ENCODE measurements at places on chromosomes 3 and 15.
A peak's percentile ranks its signal among the peaks of the same experiment; 100 is the strongest.

DNA sequence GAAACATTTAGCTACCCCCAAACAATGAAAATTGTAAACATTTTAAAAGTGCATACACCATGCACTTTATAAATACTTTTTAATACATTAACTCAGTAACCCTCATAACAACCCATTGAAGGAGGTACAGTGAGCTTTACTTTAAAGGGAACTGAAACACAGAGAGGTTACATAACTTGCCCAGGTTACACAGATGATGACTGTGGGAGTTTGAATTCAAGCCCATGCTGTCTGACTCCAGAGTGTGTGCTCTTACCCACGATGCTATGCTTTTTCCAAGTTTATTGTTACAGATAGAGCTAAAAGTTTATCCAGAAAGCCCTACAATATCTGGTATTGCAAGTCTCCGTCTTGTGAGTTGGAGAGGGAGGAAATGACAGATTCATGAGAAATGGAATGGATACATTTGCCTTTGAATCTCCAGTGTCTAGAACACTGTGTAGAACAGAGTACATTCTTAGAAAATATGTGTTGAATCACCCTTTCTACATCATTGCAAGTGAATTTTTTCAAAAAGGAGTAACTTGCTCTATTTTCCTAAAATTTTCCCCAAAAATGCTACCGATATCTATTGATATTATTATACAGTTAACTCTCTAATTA, 428.3 kb downstream of the NAALADL2 start:
- no peaks in the 10 kb centered on the region for H3K36me3 ChIP-seq
- no peaks in the 10 kb centered on the region for H3K4me1 ChIP-seq
- H3K4me3 ChIP-seq: no peak overlapping the region
- no peak overlapping the region for H3K27ac ChIP-seq
- no peaks in the 10 kb centered on the region for H3K27me3 ChIP-seq

DNA sequence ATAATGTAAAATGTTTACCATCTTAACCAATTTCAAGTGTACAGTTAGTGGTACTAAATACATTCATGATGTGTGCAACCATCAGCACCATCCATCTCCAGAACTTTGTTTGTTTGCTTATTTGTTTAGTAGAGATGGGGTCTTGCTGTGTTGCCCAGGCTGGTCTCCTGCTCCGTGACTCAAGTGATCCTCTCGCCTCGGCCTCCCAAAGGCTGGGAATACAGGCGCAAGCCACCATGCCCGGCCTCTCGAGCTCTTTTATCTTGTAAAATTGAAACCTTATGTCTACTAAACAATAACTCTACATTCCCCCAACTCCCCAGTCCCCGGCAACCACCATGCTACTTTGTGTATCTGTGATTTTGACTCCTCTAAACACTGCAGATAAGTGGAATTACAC, 31.9 kb downstream of the FBXO45 start:
- H3K27ac ChIP-seq: no peak overlapping the region
- no peaks in the 10 kb centered on the region for H3K36me3 ChIP-seq
- DNase-seq: no peak
- H3K4me3 ChIP-seq: no peak overlapping the region

GRCh38 chr15:86183596-86184491, 104.2 kb downstream of the AGBL1 start:
- no peaks in the 10 kb centered on the region for H3K4me1 ChIP-seq
- DNase-seq: no peak
- H3K4me3 ChIP-seq: no peak overlapping the region
- H3K27ac ChIP-seq: no peak overlapping the region

GRCh38 chr15:72319985-72320671, at the start of gene CELF6:
Gene CELF6, minus strand, starts transcription at chr15:72320157. Its CDS starts 283 bp downstream, at chr15:72319874.
- peaks cover 4% of the 10 kb centered on the region for H3K4me1 ChIP-seq
- H3K36me3 ChIP-seq: no peaks in the 10 kb centered on the region
- no peaks in the 10 kb centered on the region for H3K27me3 ChIP-seq
- DNase-seq: peak; percentile 92
- H3K4me3 ChIP-seq: peak within 1 kb of the TSS; percentile 76
- peak within 1 kb of the TSS; percentile 42 for H3K27ac ChIP-seq

GRCh38 chr15:62506217-62506805, 341.2 kb upstream of the C2CD4B start:
- no peak for DNase-seq
- no peaks in the 10 kb centered on the region for H3K27me3 ChIP-seq
- H3K4me3 ChIP-seq: no peak overlapping the region
- peaks cover 63% of the 10 kb centered on the region for H3K4me1 ChIP-seq

DNA sequence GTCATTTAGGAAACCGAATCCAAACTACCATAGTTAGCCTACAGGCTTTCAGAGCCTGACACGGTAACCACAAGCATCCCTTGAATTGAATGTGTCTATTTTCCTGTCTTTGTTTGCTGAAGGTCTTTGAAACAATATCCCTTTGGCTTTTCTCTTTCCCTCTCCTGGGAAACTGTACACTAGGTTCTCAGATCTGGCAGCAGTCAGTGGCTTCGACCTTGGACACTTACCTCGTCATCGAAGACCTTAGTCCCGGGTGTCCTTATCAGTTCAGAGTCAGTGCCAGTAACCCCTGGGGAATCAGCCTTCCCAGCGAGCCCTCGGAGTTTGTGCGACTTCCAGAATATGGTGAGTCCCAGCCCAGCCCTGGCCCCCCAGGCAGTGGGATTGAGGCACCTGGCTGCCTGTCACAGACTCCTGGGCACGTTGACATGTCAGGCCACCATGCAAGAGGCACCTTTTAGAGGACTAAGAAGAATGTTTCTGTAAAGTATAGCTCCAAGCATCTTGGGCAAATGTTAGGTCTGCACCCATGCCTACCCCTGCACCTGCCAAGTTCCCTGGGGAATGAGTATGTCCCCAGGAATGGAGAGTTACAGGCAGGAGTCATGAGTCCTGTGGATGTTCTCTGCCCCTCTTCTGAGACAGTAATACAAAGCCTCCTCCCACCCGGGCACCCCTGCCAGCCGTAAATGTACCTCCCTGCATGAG, 30.4 kb upstream of the UMPS start:
- H3K4me1 ChIP-seq: peaks cover 31% of the 10 kb centered on the region
- no peaks in the 10 kb centered on the region for H3K27me3 ChIP-seq
- H3K4me3 ChIP-seq: no peak overlapping the region
- DNase-seq: no peak
- peak overlapping the region; percentile 1 for H3K27ac ChIP-seq
- no peaks in the 10 kb centered on the region for H3K36me3 ChIP-seq

- no peaks in the 10 kb centered on the region for H3K27me3 ChIP-seq
- no peaks in the 10 kb centered on the region for H3K36me3 ChIP-seq
- H3K4me3 ChIP-seq: no peak overlapping the region
These were observed 31.0 kb downstream of the NR2F2 start for GRCh38 chr15:96361309-96362010.

- H3K36me3 ChIP-seq: no peaks in the 10 kb centered on the region
- no peaks in the 10 kb centered on the region for H3K27me3 ChIP-seq
- H3K4me1 ChIP-seq: peaks cover 32% of the 10 kb centered on the region
- H3K4me3 ChIP-seq: no peak overlapping the region
- no peak for DNase-seq
- no peak overlapping the region for H3K27ac ChIP-seq
These were observed 58.8 kb upstream of the PRR23C start for GRCh38 chr3:139103484-139103883.

Measured in Caco-2 (cell line).